Lower leg skin (tissue), 4 donors: ENCODE measurements at places on chromosomes 3 and 15. TPM values are rescaled to one million over a fixed set of nuclear protein-coding genes. Genes with fewer than 3 reads are reported as not detected.

- DNase-seq, result no peak
These were observed 599.3 kb downstream of the PYDC2 start for GRCh38 chr3:192060160-192060781.

GRCh38 chr3:43399034-43399433, 112.7 kb downstream of the SNRK start:
- no peak for DNase-seq

DNA sequence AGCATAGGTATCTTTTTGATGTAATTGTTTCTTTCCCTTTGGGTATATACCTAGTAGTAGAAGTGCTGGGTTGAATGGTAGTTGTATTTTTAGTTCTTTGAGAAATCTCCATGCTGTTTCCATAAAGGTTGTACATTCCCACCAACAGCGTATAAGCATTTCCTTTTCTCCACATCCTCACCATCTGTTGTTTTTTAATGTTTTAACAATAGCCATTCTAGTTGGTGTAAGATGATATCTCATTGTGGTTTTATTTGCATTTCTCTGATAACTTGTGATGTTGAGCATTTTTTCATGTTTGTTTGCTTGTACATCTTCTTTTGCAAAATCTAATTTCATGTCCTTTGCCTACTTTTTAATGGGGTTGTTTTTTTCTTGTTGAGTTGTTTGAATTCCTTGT, 80.0 kb upstream of the TMC3 start:
- no peak for DNase-seq

ZMYND10 gene
- 1.8 TPM for total RNA-seq

PLSCR5 gene
- total RNA-seq, result not detected

FGF7 gene
- total RNA-seq, result 10.2 TPM
